ENCODE measurements at places on chromosomes 7 and 10. TPM values are rescaled to one million over a fixed set of nuclear protein-coding genes. Genes with fewer than 3 reads are reported as not detected.
A peak's percentile ranks its signal among the peaks of the same experiment; 100 is the strongest.

- DNase-seq = no peak
These were observed 35.0 kb downstream of the YKT6 start for GRCh38 chr7:44235582-44236332.

DNA sequence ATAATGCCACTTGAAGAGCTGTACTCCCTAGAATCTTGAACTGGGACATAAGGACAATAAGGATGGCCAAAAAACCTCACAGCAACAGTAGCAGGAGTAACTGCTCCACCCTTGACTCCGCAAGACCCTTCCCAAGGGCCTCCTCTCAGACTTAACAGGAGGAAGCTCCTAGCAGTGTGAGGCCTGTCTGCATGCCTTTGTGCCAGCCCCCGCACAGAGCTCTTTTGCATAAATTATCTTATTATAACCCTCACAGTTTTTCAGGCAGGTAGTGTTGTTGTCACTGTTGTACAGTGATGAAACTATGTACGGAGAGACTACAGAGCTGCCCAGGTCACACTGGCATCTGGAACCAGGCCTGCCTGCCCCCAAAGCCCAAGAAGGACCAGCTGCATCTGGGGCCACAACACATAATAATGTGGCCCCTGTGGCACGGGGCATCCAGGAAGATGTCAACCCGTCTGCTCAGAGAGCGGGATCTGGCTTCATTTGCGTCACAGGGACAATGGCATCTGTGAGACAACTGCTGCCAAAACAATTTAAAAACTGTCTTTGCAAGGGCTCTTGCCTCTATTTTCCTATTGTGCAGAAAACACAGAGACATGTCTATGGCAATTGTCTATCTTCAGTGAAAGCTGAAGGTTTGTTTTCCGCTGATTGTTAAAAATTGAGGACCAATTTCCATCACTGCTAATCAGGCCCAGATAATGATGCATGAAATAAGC is 249.3 kb upstream of the GRB10 start:
- no peak for DNase-seq

DNA sequence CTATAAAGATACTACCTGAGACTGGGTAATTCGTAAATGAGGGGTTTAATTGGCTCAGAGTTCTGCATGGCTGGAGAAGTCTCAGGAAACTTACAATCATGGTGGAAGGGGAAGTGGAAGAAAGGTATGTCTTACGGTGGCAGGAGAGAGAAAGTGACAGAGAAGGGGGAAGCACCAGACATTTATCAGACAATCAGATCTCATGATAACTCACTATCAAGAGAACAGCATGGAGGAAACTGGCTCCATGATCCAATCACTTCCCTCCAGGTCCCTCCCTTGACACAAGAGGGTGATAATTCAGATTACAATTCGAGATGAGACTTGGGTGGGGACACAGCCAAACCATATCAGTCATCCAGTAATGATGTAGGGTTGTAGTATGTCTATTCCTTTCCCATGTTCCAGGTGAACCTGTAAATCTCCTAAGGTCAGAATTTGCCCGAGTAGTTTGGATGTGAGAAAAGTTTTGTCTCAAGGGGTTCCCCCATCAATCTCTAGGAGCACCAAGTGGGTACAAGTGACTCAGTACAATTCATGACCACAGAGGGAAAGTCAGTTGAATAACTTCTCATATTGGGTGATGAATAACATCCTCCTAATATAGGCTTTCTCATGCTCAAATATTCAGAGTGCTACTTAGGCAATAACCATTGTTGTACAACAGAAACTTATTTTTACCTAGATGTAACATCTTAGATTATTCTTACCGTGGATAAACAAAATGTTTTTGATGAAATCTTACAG is 39.7 kb upstream of the MTPN start:
- no peak for DNase-seq

- DNase-seq = no peak
These were observed 57.1 kb downstream of the LRRTM3 start for GRCh38 chr10:66982792-66983474.

- DNase-seq = no peak
These were observed 35.8 kb downstream of the CREB3L2 start for GRCh38 chr7:137965942-137966640.

DNA sequence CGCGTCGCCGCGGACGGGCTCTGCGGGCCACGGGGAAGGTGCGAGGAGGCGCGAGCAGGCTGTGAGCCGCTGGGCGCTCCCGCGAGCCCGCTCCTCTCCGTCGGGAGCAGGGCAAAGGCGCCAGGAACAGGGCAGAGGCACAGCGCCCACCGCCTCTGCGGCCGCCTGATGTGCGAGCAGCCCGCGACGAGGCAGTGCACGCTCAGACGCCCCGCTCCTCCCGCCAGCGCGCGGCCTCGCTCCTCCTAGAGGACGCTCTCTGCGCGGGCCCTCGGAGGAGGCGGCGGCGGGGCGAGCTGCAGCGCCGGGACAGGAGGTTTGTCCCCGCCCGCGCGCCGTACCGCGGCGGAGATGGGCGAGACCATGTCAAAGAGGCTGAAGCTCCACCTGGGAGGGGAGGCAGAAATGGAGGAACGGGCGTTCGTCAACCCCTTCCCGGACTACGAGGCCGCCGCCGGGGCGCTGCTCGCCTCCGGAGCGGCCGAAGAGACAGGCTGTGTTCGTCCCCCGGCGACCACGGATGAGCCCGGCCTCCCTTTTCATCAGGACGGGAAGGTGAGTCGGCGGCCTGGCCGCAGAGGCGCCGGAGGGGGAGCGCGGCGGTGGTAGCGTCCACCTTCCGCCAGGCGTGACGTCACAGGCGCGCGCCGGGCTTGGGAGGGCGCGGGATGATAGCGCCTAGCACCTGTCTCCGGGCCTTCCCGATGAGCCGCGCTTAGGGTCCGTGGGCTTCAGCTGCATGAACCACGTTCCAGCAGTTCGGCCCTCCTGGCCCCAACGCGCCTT is 731 bp downstream of the LANCL2 start:
- DNase-seq = peak; percentile 93

DNA sequence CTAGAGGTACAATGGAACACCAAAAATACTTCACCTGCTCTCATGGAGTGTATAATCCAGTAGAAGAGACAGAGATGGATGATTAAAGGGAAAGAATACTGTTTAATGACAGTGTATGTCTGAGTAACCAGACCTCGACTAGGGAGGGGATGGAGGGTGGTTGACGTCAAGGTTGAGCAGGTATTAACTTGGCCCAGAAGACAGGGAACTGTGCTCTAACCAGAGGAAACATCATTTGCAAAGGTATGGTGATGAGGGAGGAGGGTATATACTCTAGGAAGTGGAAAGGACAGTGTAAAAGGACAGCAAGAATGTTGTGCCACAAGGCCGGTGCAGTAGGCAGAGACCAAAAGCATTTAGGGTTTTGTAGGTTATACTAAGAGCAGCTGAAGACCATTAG is 2.9 kb downstream of the MIOS start:
- no peak for DNase-seq

DNA sequence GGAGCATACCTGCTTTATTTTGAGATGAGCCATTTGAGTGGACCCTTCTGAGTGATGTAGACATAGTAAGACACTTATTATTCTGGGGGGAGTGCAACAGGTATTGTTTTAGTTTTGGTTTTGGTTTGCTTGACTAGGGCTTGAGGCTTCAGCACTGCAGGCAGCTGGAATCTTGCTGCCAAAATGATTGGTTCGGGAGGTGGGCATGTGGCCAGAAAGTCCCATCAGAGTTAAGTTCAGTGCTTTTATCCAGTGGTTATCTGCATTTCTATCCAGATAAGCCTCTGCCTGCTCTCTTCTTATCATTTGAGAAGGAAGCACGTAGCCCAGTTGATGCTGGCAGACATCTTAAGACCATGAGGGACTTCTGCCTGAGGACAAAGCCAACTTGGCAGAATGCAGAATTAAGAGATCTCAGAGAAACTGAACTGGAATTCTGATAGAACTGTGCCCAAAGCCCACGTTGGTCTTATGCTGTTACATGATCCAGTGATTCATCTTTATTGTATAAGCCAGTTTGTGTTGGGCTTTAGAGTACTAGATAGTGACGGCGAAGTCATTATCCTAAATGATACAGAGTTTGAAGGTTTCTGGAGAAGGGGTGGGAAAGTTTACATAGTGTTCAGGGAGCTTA is 9.6 kb upstream of the JAZF1 start:
- no peak for DNase-seq

DNA sequence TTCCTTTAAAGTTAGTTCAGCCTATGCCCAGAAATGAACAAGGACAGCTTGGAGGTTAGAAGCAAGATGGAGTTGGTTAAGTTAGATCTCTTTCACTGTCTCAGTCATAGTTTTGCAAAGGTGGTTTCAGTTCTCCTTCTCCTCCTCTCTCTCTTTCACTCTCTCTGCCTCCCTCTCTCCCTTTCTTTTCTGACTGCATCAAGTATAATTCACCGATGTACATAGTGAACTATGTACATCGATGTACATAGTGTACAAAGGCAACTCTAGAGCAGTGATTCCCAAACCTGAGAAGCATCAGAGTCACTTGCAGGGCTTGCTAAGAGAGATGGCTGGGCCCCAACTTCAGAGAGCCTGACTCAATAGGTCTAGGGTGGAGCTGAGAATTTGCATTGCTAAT is 1259.7 kb downstream of the TYW1 start:
- no peak for DNase-seq

- no peak for DNase-seq
These were observed 63.0 kb downstream of the ZNF438 start for GRCh38 chr10:30968711-30969110.

GRCh38 chr7:128456255-128456725 is 612 bp downstream of the HILPDA start:
- DNase-seq = no peak

- peak; percentile 85 for DNase-seq
These were observed 125.7 kb downstream of the RGS10 start for GRCh38 chr10:119416855-119417254.

MYPN gene
- total RNA-seq = not detected

FAM25C gene
- not detected for total RNA-seq

PNLIPRP3 gene
- total RNA-seq = not detected

PRRT4 gene
- 0.69 TPM for total RNA-seq

SLC18A3 gene
- total RNA-seq = not detected

GPR15LG gene
- not detected for total RNA-seq
